ENCODE measurements at places on chromosomes 1 and 21.

DNA sequence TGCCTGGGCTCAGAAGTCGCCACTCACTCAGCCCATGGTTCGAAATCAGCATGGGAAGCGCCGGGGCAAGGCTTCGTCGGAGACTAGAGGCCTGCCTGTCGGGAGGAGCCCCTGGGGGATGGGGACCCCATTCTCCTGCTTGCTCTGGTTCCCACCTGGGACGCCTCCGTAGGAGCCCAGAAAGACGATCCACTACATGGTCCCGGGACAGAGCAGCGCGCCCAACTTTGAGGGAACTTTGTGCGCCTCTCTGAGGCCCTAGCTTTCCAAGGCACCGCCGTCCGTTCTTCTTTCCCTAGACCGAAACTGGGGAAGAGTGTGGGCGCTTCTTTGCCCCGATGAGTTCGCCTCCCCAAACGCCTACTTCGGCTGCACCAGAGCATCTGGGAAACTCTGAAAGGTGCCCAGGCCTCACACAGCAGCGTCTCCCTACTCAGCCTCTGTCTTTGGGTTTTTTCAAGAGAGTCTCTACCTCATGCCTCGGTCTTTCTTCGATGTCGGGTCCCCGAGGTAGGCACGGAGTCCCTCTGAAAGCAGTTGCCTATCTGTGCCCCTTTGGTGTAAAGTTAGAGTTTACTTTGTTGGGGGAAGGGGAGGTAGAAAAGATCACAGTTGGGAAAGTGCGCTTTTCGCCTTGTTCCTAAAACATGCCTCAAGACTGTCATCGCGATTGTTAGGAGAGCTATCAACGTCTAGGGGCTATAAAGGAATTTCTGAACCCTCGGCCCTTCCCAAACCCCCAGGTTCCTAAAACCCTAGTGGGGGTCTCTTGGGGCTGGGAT lies 14.0 kb downstream of the NR5A2 start:
- DNase-seq = no peak

DNA sequence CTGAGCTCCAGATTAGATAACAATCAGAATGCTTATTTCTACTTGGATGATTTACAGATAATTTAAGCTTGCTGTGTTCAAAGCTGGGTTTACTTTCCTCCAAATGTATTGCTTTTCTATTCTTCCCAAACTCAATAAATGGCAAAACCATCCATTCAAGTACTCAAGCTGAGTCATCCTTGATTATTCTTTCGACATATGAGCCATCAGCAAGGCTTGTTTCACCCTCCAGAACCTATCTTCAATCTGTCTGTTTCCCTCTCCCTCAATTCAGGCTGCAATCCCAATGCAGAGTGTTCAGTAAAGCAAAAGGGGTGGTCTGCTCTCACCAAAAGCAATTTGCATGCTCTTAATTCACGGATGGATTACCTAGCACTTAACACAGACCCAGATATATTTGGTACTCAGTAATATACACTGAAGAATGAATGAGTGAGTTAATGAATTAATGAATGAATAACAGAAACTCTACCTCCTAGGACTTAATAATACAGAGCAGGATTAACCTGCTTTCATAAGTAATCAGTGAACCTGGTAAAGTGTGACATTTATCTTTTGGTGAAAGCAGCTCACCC lies 41.9 kb downstream of the DDR2 start:
- no peak for DNase-seq

- DNase-seq = no peak
These were observed 63.1 kb downstream of the ATP5PO start for GRCh38 chr21:33852485-33852884.

DNA sequence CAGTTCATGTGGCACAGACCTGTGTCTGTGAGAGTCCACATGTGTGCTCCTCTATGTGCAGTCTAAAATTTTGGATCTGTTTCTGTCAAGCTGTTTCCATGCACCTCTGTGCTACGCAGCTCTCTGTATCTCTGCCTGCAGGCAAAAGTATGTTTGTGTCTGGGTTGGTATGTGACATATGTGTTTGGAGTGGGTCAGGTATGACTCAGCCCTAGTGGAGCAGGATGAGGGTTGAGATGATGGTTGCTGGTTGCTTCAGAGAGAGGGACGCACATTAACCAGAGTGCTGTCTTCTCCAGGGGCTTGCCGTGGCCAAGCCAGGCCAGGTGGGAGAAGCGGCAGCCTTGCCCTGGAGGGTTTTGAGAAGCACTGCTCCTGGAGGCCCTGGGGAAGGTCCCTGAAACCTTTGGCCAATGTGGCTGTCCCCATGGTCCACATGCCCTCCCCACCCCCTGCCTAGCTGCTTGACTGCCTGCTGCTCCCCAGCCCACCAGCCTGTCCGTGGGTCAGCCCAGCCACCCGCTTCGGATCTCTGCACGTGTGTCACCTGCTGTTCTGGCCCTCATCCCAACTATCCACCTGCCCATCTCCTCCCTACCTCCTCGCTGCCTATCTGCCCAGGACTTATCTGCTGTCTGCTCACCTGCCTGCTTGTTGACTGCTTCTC lies 4.1 kb upstream of the EVA1B start:
- DNase-seq = no peak

DNA sequence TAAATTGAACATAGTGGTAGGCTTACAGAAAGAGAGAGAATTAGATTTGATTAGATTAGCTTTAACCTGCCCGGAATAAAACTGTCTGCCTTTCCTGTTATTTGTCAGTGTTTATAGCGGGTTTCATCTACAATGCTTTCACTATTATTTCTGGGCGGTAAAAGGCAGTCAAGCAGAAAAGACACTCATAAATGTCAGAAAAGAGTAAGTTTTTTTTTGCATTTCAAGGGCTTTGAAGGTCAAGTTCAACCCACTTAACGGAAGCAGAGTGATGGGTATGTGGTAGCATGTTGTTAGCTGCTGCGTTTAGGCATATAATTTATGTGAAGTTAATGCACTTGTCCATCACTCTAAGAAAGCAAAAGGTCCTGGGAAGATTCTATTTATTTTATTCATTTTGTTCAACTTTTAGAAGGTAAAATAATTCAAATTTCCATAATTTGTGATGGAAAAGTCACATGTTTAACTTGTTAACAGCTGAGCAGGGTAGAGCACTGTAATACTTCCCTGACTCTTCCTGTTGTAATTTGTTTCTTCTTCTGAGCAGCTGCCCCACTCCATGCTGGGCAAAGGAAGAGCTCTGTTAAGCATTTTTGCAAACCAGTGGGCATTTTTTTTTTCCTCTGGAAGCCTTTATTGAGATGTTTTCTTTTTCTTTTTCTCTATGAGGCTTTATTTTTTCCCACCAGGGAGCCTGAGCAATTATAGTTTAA lies 220.1 kb downstream of the ST6GALNAC3 start:
- DNase-seq = no peak

GRCh38 chr1:115545096-115545720 lies 96.6 kb upstream of the VANGL1 start:
- no peak for DNase-seq

- no peak for DNase-seq
These were observed 863 bp upstream of the NUF2 start for GRCh38 chr1:163320891-163321290.

Data from Calu3 (cell line).